ENCODE measurements at places on chromosomes 11 and 22. TPM values are rescaled to one million over a fixed set of nuclear protein-coding genes. Genes with fewer than 3 reads are reported as not detected.

- no peak for DNase-seq
These were observed 86.6 kb downstream of the RTL6 start for GRCh38 chr22:44411226-44412135.

- DNase-seq, result no peak
These were observed 653 bp downstream of the GRK3 start for GRCh38 chr22:25564979-25565677.

GRCh38 chr11:128324051-128324481 is 263.3 kb downstream of the ETS1 start:
- DNase-seq, result peak; percentile 56

GRCh38 chr11:31997955-31998354 is 92.9 kb upstream of the RCN1 start:
- no peak for DNase-seq

- peak; percentile 50 for DNase-seq
These were observed 130.3 kb upstream of the ARHGAP42 start for GRCh38 chr11:100556781-100557180.

- no peak for DNase-seq
These were observed 38.2 kb upstream of the EED start for GRCh38 chr11:86206337-86206695.

- DNase-seq, result no peak
These were observed 1.4 kb downstream of the ZFPL1 start for GRCh38 chr11:65085446-65085845.

DNA sequence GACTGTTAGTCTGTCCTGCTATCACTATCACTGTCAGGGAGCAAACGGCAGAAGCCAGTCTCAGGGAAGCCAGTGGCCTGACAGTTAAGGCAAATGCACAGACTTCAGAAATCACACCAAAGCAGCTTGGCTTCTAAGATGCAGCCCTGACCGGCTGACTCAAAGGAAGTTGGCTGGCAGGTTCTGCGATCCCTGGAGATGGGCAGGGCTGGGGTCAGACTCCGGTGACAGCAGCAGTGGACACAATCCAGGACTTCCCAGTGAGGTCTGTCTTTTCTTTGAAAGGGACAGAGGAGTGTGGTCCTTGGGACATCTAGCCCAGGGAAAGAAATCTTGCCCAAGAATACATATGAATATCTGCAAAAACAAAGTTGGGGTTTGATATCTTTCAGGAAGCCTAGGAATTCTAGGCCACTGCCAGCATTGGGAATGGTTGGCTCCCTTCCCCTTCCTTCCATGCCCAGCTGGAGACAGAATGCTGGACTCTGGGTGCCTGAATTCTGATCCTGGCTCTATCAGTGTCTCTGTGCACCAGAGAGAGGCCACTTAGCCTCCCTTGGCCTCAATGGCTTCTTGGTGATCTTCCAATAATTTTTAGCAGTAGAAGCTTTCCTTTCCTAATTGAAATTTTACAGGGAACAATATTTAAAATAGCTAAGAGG is 108.9 kb downstream of the KIRREL3 start:
- DNase-seq, result no peak

GRCh38 chr22:48979482-48979881 is 848.2 kb downstream of the BRD1 start:
- DNase-seq, result no peak

- no peak for DNase-seq
These were observed 8.3 kb upstream of the CDC42EP1 start for GRCh38 chr22:37551981-37552380.

- no peak for DNase-seq
These were observed 7.8 kb upstream of the CD81 start for GRCh38 chr11:2369320-2369719.

DNA sequence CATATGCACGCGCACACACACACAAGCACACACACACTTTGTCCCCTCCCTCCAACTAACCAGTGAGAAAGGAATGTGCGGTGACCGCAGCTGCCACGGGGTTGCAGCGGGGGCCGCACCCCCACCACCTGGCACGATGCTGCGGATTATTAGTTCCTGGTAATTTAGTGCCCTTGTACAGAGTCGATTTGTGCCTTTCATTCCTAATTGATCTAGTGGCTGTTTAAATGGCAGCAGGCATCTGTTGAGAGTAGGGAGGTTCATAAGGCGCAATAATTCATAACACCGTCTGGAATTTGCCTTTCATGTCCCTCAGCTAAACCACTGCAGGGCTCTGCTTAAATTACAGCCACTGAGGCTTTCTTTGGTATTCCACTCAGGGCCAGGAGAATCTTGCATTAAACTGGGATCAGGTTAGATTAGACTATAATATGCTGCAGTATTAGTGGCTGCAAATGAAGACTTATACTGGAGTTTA is 113.7 kb downstream of the FEZ1 start:
- DNase-seq, result no peak

DNA sequence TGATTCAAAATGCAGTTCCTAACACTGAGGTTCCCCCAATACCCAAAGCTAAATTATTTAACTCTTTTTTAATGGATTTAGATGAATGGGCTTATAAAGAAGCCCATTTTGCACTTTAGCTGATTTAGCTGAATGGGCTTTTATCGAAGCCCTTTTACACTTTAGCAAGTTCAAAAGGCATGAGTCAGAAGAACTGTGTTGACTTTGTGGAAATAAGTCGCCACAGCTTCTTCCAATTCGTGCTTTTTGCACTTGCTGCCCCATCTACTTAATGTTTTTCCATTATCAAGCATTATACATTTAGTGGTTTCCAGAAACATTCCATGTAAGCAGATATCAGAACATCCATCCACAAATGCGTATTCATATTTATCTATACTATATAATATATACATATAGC is 20.5 kb upstream of the GRIA4 start:
- no peak for DNase-seq

GLB1L2 gene
- not detected for total RNA-seq

MTA2 gene
- total RNA-seq, result 145 TPM

MPZL2 gene
- not detected for total RNA-seq

TMEM86A gene
- 0.32 TPM for total RNA-seq

GDPD4 gene
- 0.64 TPM for total RNA-seq

SHANK2 gene
- 0.86 TPM for total RNA-seq

OR56B4 gene
- total RNA-seq, result not detected

MRGPRX3 gene
- total RNA-seq, result not detected

MIOX gene
- not detected for total RNA-seq

Data from fibroblast of villous mesenchyme (primary cell).